A549 treated with ZK216348 at 1 μM for 4 hours (cell line): ENCODE measurements at places on chromosomes 3 and 15. TPM values are rescaled to one million over a fixed set of nuclear protein-coding genes. Genes with fewer than 3 reads are reported as not detected.

Gene CCR9
- total RNA-seq, result not detected in 5 replicates

Gene TEX55
- total RNA-seq, result not detected in 5 replicates

Gene EAF2
- 1.4 to 2.6 TPM (median 2.1 TPM) in 5 replicates for total RNA-seq

Gene POMGNT2
- 4.4 to 9.5 TPM (median 7.9 TPM) in 5 replicates for total RNA-seq

Gene DPPA2
- not detected in 5 replicates for total RNA-seq

Gene COL6A5
- not detected in 5 replicates for total RNA-seq

Gene UBE2E1
- 86.2 to 129 TPM (median 96.1 TPM) in 5 replicates for total RNA-seq

Gene LAMB2
- 60.1 to 124 TPM (median 114 TPM) in 5 replicates for total RNA-seq

Gene NR2E3
- 0.20 to 0.23 TPM in 2 of 5 replicates, not detected in the others for total RNA-seq
